Endothelial cell (in vitro differentiated cells): ENCODE measurements at places on chromosomes 1 and 21. TPM values are rescaled to one million over a fixed set of nuclear protein-coding genes. Genes with fewer than 3 reads are reported as not detected.
A peak's percentile ranks its signal among the peaks of the same experiment; 100 is the strongest.

GRCh38 chr1:35475356-35475755, 81.8 kb downstream of the KIAA0319L start:
- no peak overlapping the region for H3K4me3 ChIP-seq
- H3K27ac ChIP-seq: no peak overlapping the region
- H3K4me1 ChIP-seq: no peaks in the 10 kb centered on the region
- H3K36me3 ChIP-seq: peaks cover 17% of the 10 kb centered on the region

DNA sequence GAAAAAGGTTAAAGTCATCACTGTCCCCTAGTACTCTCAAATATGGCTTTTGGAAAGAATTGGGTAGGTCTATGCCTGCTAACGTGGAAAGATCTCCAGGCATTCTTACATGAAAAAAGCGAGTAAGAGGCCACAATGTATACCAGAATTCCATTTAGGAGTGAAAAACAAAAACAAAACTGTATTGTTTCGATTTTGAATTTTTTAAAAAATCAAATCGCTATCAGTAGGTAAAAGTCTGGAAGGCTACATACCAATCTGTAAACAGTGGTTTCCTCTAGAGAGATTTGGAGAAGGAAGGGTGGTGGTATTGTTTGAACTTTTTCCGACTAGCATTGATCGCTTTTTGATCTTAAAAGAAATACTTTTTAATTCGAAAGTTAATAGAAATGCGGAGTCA, 55.9 kb downstream of the RRAGC start:
- H3K27ac ChIP-seq: no peak overlapping the region
- peak overlapping the region; percentile 76 for H3K4me3 ChIP-seq
- H3K4me1 ChIP-seq: peaks cover 5% of the 10 kb centered on the region
- DNase-seq: no peak

- H3K4me1 ChIP-seq: no peaks in the 10 kb centered on the region
- no peak for DNase-seq
- no peak overlapping the region for H3K27ac ChIP-seq
- no peaks in the 10 kb centered on the region for H3K36me3 ChIP-seq
- no peak overlapping the region for H3K4me3 ChIP-seq
Measured at GRCh38 chr1:208857465-208857864, 613.3 kb upstream of the PLXNA2 start.

SLFNL1 gene
- total RNA-seq: 0.38 TPM

DNA sequence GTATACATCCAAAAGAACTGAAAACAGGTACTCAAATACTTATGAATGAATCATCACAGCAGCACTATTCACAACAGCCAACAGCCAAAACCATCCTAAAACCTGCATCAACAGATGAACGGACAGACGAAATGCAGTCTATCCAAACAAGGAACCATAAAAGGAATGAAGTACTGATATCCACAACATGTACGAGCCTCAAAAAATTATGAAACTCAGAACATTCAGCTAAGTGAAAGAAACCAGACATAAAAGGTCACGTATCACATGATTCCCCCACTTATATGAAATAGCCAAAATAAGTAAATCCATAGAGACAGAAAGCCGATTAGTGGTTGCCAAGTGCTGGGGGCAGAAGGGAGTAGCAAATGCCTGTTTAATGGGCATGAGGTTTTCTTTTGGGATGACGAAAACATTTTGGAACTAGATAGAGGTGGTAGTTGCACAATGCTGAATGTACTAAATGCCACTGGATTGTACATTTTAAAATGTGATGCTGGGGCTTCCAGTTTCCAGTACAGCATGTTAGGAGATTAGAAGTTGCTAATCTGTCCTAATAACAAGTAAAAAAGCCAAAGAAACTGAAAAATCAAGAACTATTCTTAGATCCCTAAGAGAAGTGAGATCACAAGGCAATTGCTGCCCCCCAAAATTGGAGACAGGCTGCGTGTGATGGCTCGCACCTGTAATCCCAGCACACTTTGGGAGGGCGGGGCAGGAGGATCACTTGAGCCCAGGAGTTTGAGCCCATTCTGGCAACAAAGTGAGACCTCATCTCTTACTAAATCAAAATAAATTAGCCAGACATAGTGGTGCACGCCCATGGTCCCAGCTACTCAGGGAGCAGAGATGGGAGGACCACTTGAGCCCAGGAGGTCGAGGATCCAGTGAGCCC, 25.3 kb downstream of the CLSTN1 start:
- no peaks in the 10 kb centered on the region for H3K36me3 ChIP-seq
- DNase-seq: no peak
- H3K27me3 ChIP-seq: peaks cover 2% of the 10 kb centered on the region
- H3K4me1 ChIP-seq: peaks cover 13% of the 10 kb centered on the region

GRCh38 chr1:156443286-156443685, 57.3 kb downstream of the MEF2D start:
- H3K27ac ChIP-seq: no peak overlapping the region
- no peak for DNase-seq
- H3K4me1 ChIP-seq: peaks cover 43% of the 10 kb centered on the region

RIPPLY3 gene
- total RNA-seq: 86.4 TPM

GJB3 gene
- 9.6 TPM for total RNA-seq

DNA sequence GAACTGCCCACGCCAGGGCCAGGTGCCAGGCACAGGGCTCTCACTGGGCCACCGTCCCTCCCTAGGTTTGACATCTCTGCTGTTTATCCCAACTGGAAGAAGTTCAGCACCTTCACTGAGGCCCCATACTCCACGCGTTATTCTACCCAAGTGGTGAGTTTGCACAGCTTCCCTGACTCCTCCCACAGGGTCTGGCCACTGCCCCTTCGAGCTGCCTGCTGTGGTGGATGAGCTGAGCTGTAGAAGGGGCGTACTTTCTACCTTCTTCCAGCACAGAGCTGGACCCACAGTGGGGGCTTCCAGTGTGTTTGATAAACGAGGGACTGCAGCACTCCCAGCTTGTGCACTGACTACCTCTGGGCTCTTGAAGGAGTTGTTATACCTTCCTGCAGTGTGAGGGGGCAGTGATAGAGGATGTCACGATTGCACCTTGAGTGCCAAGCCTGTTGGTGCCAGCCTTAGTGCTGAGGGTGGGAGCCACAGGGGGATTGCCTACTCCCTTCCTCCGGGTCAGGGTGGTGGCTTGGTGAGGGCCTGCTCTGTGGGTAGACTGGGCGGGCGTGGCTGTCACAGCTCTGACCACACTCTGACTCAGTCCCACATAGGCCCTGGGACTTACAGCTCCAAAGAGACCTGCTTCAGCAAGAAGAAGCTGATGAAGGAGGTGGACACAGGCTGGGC, 5.9 kb upstream of the TTC22 start:
- no peak overlapping the region for H3K4me3 ChIP-seq
- no peaks in the 10 kb centered on the region for H3K4me1 ChIP-seq
- no peak overlapping the region for H3K27ac ChIP-seq
- H3K27me3 ChIP-seq: peaks cover 3% of the 10 kb centered on the region
- no peaks in the 10 kb centered on the region for H3K36me3 ChIP-seq

TGFB2 gene
- total RNA-seq: 0.62 TPM

DNA sequence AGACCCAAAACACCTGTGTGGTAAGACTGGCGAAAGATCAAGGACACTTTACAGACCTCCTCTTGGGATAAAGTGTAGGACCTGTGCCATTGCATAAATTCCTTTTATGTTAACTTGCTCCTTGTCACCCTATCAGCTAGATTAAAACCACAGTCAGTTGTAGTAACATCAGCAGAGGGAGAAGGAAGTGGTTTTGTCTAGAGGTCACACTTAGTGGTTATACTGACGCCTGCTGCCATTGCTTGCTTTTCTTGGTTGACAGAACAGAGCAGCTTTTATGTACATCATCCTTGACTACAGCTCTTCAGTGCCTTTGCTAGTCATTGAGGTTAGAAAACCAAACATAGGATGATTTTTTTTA, 101.4 kb downstream of the PBX1 start:
- no peak overlapping the region for H3K4me3 ChIP-seq
- no peak for DNase-seq
- peaks cover 5% of the 10 kb centered on the region for H3K36me3 ChIP-seq

DNA sequence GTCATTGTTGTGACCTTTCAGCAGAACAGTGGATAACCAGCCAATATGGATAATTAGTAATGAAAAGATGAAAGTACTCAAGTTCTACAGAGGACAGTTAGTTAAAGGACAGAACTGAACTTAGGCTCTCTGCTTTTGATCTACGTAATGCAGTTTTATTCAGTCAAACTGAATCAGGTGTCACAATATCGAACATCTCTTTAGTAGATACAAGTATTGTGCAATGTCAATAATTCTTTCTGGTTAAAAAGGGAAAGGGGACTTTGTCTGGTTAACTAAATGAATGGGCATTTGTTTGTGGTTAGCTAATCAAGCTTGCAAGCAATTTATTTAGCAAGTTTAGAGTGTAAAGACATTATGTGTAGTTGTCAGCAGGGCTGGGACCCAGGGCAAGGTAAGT, 562.2 kb upstream of the PTBP2 start:
- no peak for DNase-seq
- H3K4me1 ChIP-seq: no peaks in the 10 kb centered on the region

DNA sequence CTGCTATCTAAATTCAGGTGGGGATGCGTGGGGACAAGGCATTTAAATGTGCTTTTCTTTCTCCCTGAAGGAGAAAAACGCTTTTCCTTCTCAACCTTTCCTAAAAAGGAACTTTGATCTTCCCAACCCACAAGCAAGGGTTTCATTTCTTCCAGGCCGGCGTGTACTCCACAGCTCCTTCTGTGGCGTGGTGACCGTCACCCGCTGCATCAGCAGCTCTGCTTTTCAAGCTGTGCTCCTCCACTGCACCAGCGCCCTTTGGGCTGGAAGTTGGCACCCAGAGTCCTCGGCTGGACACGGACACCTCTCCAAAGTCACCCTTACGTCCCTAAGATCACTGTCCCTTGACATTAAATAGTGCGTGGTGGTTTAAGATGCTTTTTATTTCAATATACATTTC, 54.3 kb downstream of the PEX14 start:
- DNase-seq: no peak
- no peak overlapping the region for H3K4me3 ChIP-seq
- peaks cover 40% of the 10 kb centered on the region for H3K4me1 ChIP-seq
- H3K27me3 ChIP-seq: peaks cover 7% of the 10 kb centered on the region
- peak overlapping the region; percentile 94 for H3K27ac ChIP-seq
- no peaks in the 10 kb centered on the region for H3K36me3 ChIP-seq

EXOSC10 gene
- 80.6 TPM for total RNA-seq

DNA sequence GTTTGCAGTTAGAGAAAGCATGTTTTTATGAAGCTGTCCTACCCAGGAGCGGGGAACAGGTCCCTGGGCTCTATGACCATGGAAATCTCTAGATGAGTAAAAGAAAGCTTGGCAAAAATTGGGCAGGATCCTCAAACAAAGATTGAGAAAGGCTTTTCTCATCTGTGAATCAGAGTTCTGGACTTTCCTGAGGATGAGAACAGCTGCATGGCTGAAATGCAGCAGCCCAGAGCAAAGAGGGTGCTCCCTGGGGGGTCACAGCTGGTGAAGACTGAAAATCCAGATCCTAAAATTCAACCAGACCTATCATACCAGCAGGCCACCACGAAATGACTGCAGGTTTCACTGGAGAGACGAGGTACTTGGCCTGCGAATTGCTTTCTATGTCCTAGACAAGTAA, 65.7 kb upstream of the APP start:
- H3K36me3 ChIP-seq: no peaks in the 10 kb centered on the region
- H3K27ac ChIP-seq: no peak overlapping the region
- H3K4me3 ChIP-seq: no peak overlapping the region
- no peaks in the 10 kb centered on the region for H3K4me1 ChIP-seq
- no peak for DNase-seq
- peaks cover 2% of the 10 kb centered on the region for H3K27me3 ChIP-seq

- DNase-seq: no peak
- peaks cover 17% of the 10 kb centered on the region for H3K36me3 ChIP-seq
- H3K27me3 ChIP-seq: peaks cover 1% of the 10 kb centered on the region
- H3K4me3 ChIP-seq: no peak overlapping the region
Measured at GRCh38 chr1:37822906-37823815, 15.2 kb upstream of the YRDC start.

TRMT13 gene
- total RNA-seq: 10.5 TPM

SPRR2A gene
- total RNA-seq: not detected

- H3K4me3 ChIP-seq: no peak overlapping the region
- peaks cover 12% of the 10 kb centered on the region for H3K27me3 ChIP-seq
- H3K27ac ChIP-seq: peak overlapping the region; percentile 98
- DNase-seq: no peak
- H3K36me3 ChIP-seq: peaks cover 5% of the 10 kb centered on the region
Measured at GRCh38 chr1:15179485-15179883, 25.9 kb downstream of the TMEM51 start.

DNA sequence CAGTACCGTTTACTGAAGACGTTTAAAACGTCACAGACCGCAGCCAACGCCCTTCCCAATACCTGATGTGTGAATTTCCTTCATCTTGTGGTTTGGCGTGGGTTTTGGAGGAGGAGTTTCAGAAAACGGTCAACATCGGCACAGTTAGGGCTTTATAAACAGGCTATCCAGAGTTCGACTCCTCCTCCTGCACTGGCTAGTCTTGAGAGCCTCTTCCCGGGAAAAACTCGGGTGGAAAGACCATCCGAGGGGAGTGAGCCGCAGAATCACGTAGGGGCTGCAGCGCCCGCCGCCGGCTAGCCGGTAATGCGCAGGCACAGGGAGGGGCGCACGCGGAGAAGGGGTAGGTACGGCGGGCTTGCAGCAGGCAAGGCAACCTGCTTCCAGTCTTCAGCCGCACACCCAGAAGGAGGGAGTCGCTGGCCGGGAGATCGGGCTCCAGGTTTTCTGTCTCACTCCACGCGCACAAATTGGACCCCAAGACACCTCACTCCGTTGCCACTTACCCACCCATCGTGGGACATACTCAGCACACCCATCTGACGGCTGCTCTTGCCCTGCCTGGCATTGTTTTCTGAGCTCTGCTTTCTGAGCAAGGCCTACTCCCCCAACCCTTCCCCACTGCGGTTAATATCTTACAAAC, 25.4 kb downstream of the SLC19A2 start:
- H3K36me3 ChIP-seq: no peaks in the 10 kb centered on the region
- H3K4me3 ChIP-seq: peak overlapping the region; percentile 22
- H3K27ac ChIP-seq: no peak overlapping the region
- peak; percentile 7 for DNase-seq
- H3K27me3 ChIP-seq: no peaks in the 10 kb centered on the region
- H3K4me1 ChIP-seq: peaks cover 4% of the 10 kb centered on the region

DENND1B gene
- 7.5 TPM for total RNA-seq

DNA sequence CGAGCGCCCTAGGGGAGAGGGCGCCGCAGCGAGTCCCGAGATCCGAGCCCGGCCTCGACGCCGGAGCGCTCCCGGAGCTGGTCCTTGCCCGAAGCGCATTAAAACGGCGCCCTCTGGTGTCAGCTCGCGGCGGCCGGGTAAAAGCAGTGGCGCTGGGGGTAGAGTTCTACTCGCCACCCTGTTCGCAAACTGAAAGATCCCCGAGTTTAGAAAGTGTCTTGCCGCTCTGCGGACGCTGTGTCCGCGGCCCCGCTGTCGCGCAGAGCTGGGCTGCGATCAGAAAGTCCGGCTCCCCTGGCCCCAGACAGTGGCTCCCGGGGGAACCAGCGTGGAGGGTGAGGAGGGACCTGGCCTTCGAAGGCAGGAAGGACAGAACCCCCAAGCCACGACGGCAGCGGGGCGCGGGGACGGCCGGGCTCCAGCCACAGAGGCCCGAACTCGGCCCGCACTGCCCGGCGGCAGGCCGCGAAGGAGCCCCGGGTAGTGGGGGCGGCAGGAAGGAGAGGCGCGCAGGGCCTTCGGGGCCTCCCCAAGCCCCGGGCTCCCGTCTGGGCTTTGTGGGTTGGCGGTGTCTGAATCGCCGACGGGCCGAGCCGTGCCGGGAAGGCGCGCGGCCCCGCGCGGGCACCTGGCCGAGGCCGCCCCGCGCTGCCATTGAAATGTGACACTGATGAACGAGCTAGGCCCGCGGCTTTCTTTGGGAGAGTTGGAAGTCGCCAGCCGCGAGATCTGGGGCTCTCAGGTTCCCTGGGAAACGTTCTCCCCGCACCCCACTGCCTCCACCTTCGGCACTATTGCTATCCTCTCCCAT, 39.1 kb upstream of the NFIA start:
- peaks cover 3% of the 10 kb centered on the region for H3K27me3 ChIP-seq
- H3K27ac ChIP-seq: no peak overlapping the region
- peak; percentile 96 for DNase-seq
- peaks cover 7% of the 10 kb centered on the region for H3K4me1 ChIP-seq
- no peaks in the 10 kb centered on the region for H3K36me3 ChIP-seq
